ENCODE measurements at places on chromosomes 7 and 10. TPM values are rescaled to one million over a fixed set of nuclear protein-coding genes. Genes with fewer than 3 reads are reported as not detected.
A peak's percentile ranks its signal among the peaks of the same experiment; 100 is the strongest.

GRCh38 chr10:110169586-110169985 lies 37.8 kb upstream of the MXI1 start:
- no peak overlapping the region for H3K4me3 ChIP-seq
- peaks cover 76% of the 10 kb centered on the region for H3K27me3 ChIP-seq
- no peaks in the 10 kb centered on the region for H3K36me3 ChIP-seq
- H3K4me1 ChIP-seq: peaks cover 22% of the 10 kb centered on the region
- DNase-seq: no peak

DNA sequence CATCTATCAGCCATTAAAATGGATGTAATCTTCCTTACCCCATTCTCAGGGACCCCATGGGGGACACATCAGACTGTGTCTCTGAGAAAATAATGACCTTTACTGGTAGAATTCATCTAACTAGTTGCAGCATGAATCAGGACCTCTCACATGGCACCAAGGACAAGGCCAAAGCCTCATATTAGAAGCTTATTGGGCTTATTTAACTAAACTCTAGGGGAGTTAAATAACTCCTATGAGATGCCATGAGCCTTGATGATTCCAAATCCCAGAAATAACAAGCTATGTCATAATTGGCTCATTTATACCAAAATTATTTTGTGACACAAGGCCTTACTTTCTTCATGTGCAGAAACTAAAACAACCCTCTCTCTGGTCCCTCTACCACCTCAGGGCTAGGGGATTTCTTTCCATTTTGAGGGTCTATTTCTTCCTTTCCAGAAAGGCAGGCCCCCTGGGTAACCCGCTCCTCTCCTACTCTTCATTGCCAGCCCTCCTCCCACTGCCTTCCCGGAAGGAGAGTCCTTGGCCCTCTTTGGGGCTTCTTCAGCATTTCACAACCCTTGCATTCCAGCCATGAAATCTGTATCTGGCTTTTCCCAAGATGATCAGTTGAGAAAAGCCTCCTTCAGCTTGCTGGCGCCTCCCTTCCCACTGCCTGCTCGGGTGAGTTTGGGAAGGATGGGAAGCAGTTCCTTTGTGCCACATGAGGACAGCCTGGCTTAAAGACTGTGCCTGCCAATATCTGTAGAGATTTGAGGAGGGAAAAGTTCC lies 41.8 kb upstream of the TRIM8 start:
- H3K27ac ChIP-seq: no peak overlapping the region
- no peak overlapping the region for H3K4me3 ChIP-seq
- no peak for DNase-seq
- no peaks in the 10 kb centered on the region for H3K27me3 ChIP-seq
- H3K4me1 ChIP-seq: peaks cover 4% of the 10 kb centered on the region
- peaks cover 9% of the 10 kb centered on the region for H3K36me3 ChIP-seq

GRCh38 chr7:96530786-96531185 lies 178.9 kb downstream of the SEM1 start:
- no peak overlapping the region for H3K4me3 ChIP-seq
- no peaks in the 10 kb centered on the region for H3K4me1 ChIP-seq
- no peak overlapping the region for H3K27ac ChIP-seq
- no peaks in the 10 kb centered on the region for H3K36me3 ChIP-seq
- peaks cover 28% of the 10 kb centered on the region for H3K27me3 ChIP-seq

DNA sequence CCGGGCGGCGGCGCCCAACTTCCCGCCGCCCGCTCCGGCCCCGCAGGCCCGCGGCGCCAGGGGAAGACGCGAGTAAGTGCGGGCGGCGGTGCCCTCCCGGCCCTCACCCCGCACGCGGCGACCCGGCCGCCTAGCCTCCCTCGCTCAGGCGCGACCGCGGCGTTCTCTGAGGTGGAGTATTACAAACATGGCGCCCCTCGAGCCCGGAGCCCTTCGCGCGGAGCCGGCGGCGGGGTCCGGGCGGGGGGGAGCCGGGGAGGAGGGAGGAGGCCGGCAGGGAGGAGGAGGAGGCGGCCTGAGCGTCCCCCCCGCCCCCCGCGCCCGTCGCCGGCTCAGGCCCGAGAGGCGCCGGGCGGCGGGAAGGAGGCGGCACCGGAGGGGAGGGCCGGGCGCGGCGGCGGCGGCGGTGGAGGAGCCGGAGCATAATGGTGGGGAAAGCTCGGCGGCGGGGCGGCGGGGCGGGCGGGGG lies at the start of gene ZMYND11:
Gene ZMYND11, plus strand, starts transcription at position 324 of the 469 bp plus-strand sequence. CDS start 44,558 bp downstream, outside the sequence.
- H3K36me3 ChIP-seq: no peaks in the 10 kb centered on the region
- peaks cover 5% of the 10 kb centered on the region for H3K27me3 ChIP-seq
- peak within 1 kb of the TSS; percentile 81 for H3K27ac ChIP-seq
- H3K4me1 ChIP-seq: peaks cover 23% of the 10 kb centered on the region

GRCh38 chr7:68537774-68538071 lies 1060.6 kb upstream of the AUTS2 start:
- H3K27ac ChIP-seq: no peak overlapping the region
- no peaks in the 10 kb centered on the region for H3K36me3 ChIP-seq
- H3K4me3 ChIP-seq: no peak overlapping the region
- DNase-seq: no peak
- no peaks in the 10 kb centered on the region for H3K27me3 ChIP-seq
- H3K4me1 ChIP-seq: no peaks in the 10 kb centered on the region

DNA sequence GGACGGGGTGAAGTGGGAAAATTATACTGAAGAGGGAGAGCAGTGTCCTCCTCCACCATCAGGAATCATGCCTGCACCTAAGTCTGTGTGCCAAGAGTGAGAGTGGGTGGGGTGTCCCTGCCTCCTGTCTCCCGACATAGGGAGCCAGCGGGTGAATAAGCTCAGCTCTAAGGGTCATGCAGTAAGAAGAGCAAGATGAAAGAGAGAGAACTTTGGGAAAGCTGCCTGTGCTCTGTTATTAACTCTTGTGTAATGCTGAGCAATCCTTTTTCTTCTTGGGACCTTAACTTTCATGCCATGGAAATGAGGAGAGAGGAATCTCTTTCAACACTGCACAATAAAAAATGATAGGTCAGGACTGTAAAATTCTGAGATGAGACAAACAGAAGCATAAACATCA lies 7.9 kb upstream of the TCAF1 start:
- no peaks in the 10 kb centered on the region for H3K36me3 ChIP-seq
- no peak overlapping the region for H3K4me3 ChIP-seq
- DNase-seq: no peak
- H3K27ac ChIP-seq: no peak overlapping the region

- H3K4me3 ChIP-seq: no peak overlapping the region
- no peak for DNase-seq
- H3K36me3 ChIP-seq: no peaks in the 10 kb centered on the region
- no peaks in the 10 kb centered on the region for H3K4me1 ChIP-seq
- peaks cover 7% of the 10 kb centered on the region for H3K27me3 ChIP-seq
Observed at GRCh38 chr7:148403466-148403993, 187.0 kb upstream of the C7orf33 start.

Gene CLDN4
- not detected for total RNA-seq

Gene EGR2
- 126 TPM for total RNA-seq
